ENCODE measurements at places on chromosomes 7 and 10.

GRCh38 chr7:111667488-111667887 lies 105.2 kb upstream of the IMMP2L start:
- DNase-seq: no peak

GRCh38 chr7:37817591-37817960 lies 30.8 kb upstream of the NME8 start:
- no peak for DNase-seq

GRCh38 chr10:107214261-107214660 lies 49.8 kb upstream of the SORCS1 start:
- no peak for DNase-seq

- no peak for DNase-seq
Observed at GRCh38 chr7:132087421-132087820, 488.8 kb downstream of the PLXNA4 start.

DNA sequence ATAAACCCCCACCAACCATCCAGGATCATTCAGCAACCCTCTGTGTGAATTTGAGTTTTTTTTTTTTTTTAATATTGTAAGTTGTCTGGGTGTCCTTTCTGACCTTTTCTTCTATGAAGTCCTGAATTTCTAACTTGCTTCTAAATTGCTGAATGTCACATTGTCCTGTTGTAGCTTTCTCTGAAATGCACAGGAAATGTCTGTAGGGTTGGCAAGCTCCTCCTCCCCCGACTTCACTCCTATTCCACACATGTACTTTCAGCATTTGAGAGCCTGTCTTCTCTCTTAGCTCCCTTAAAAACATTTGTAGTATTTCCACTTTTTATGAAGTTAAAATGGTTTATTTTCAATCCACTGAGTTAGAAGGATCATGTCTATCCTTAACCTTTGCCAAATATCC lies 3.3 kb upstream of the CNNM2 start:
- no peak for DNase-seq

GRCh38 chr10:49294731-49295130 lies 4.2 kb upstream of the C10orf71 start:
- DNase-seq: no peak

- DNase-seq: no peak
Observed at GRCh38 chr10:25666276-25666675, 267.8 kb upstream of the MYO3A start.

DNA sequence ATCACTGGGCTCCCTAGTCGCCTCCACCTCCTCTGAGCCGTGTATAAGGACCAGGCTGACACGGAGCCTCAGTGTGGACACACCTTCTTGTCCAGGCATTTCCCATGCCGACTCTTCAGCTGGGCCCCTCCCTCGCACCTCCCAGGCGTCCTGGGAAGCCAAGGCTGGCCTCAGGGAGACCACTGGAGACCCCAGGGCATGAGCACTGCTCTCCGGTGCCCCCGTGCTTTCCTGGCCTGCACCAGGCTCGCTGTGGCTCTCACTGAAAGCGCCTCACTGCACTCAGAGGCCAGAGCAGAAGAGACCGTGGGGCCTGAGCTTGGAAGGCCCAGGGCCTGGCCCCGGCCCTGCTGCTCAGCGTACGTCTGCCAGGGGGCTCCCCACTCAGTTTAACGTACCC lies 31.4 kb downstream of the LRRC27 start:
- no peak for DNase-seq

All from kidney epithelial cell (primary cell).